ENCODE measurements at places on chromosomes 7 and 10.

DNA sequence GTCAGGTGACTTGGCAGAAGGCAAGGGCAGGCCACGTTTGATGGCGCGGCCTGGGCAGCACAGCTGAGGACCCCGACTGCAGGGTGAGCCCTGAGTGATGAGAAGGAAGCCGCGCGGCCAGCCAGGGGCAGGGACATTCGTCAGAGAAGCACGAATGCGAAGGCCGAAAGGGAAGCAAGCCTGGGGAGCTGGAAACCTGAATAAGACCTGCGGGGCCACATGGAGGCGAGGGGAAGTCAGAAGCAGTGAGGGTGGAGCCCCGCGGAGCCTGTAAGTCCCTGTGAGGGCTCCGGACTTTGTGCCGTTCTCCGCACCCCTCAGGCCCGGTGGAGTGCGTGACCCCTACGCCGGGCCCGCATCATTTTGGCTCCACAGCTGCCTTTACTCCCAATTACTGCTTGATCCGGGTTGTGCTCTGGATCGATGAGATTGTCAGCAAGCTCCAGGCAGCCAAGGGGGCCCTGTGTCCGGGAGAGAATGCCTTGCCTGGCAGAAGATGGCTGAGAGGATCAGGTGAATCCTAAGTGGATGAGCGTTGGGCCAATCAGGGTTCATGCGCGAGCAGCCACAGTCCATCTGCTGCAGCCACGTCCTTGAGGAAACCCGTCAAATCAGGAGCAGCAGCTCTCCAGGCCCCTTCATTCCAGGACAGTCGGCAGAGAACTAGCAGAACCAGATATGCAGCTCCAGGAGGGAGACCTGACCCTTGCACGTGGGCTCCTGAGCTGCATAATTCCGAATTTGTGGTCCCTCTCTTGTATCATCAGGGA is 293.3 kb upstream of the SHH start:
- no peak for DNase-seq
- no peaks in the 10 kb centered on the region for H3K4me1 ChIP-seq
- H3K27ac ChIP-seq, result no peak overlapping the region
- peaks cover 7% of the 10 kb centered on the region for H3K27me3 ChIP-seq
- H3K36me3 ChIP-seq, result no peaks in the 10 kb centered on the region

GRCh38 chr10:44618910-44619309 is 234.0 kb upstream of the CXCL12 start:
- no peak overlapping the region for H3K4me3 ChIP-seq
- H3K27me3 ChIP-seq, result no peaks in the 10 kb centered on the region
- H3K36me3 ChIP-seq, result no peaks in the 10 kb centered on the region

- no peaks in the 10 kb centered on the region for H3K4me1 ChIP-seq
- no peak for DNase-seq
- no peak overlapping the region for H3K27ac ChIP-seq
- no peak overlapping the region for H3K4me3 ChIP-seq
These were observed 440.6 kb upstream of the LRRN3 start for GRCh38 chr7:110650328-110650727.

DNA sequence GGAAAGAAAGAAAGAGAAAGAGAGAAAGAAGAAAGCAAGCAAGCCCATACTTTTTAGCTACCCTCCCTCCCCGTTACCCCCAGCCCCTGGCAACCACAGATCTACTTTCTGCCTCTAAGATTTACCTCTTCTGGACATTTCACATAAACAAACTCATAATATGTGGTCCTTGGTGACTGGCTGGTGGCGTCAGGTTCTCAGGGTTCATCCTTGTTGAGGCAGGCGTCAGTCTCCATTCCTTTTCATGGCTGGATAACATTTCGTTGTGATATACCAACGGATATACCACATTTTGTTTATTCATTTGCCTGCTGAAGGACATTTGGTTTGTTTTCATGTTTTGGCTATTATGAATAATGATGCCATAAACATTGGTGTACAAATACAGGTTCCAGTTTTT is 30.5 kb downstream of the CDH23 start:
- H3K4me1 ChIP-seq, result no peaks in the 10 kb centered on the region
- no peak for DNase-seq
- no peaks in the 10 kb centered on the region for H3K36me3 ChIP-seq
- peaks cover 22% of the 10 kb centered on the region for H3K27me3 ChIP-seq

DNA sequence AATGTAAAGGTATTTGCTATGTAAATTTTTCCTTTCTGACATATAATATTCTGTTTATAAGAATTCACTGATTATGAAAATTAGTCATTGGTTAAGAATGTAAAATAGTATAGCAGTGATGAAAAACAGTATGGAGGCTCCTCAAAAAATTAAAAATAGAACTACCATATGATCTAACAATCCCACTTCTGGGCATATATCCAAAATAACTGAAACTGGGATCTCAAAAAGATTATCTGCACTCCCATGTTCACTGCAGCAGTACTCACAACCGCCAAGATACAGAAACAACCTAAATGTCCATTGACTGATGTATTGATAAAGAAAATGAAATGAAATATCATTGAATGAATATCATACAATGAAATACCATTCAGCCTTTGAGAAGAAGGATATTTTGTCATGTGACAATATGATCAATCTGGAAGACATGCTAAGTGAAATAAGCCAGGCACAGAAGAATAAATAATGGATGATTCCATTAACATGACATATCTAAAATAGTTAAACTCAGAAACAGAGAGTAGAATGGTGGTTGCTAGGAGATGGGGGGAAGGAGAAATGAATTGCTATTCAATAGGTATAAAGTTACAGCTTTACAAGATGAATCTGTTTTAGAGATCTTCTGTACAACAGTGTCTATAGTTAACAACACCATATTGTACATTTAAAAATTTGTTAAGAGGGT is 14.0 kb downstream of the C10orf88 start:
- H3K27me3 ChIP-seq, result no peaks in the 10 kb centered on the region
- peaks cover 40% of the 10 kb centered on the region for H3K36me3 ChIP-seq
- H3K4me3 ChIP-seq, result no peak overlapping the region
- H3K27ac ChIP-seq, result no peak overlapping the region
- no peak for DNase-seq
- H3K4me1 ChIP-seq, result no peaks in the 10 kb centered on the region

DNA sequence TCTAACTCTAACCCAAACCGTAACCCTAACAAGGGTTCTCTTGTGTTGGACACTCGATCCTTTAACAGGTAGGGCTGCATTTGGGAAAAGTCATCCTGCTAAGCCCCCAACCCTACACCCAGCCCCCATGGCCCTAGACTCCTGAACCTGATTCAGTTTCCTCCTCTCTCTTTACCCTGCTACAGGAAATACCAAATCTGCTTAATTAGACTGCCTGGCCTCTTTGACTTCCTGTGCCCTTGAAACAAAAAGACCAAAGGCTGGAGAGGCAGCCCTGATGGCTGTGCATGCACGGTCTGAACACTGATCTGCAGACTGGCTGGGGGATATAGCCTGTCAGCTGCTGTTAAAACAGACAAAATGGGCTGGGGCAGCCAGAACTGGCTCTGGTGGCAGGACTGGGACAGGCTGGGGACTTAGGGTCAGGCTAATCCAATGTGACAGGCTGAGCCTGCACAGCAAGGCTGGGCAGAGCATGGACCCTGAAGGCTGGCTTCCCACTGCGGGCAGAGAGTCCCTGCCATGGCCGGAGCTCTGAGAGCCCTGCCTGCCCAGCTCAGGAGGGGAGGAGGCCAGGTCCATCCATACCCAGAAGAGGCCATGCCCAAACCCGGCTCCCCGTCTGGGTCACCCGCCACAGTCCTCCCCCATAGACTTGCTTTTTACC is 51.0 kb upstream of the MSMB start:
- peaks cover 4% of the 10 kb centered on the region for H3K36me3 ChIP-seq
- peak; percentile 50 for DNase-seq
- no peak overlapping the region for H3K27ac ChIP-seq
- no peaks in the 10 kb centered on the region for H3K27me3 ChIP-seq

GRCh38 chr7:94276795-94277194 is 117.9 kb upstream of the COL1A2 start:
- no peak overlapping the region for H3K27ac ChIP-seq
- H3K4me1 ChIP-seq, result no peaks in the 10 kb centered on the region
- no peak for DNase-seq
- no peaks in the 10 kb centered on the region for H3K36me3 ChIP-seq
- H3K4me3 ChIP-seq, result no peak overlapping the region

- H3K27ac ChIP-seq, result no peak overlapping the region
- no peak overlapping the region for H3K4me3 ChIP-seq
- no peak for DNase-seq
- no peaks in the 10 kb centered on the region for H3K4me1 ChIP-seq
- H3K36me3 ChIP-seq, result no peaks in the 10 kb centered on the region
These were observed 20.6 kb upstream of the VPS41 start for GRCh38 chr7:38929460-38930171.

GRCh38 chr7:92685136-92686042 is 95.2 kb upstream of the FAM133B start:
- H3K27ac ChIP-seq, result peak overlapping the region; percentile 93
- H3K27me3 ChIP-seq, result no peaks in the 10 kb centered on the region
- peaks cover 82% of the 10 kb centered on the region for H3K36me3 ChIP-seq
- peak; percentile 87 for DNase-seq
- H3K4me1 ChIP-seq, result peaks cover 97% of the 10 kb centered on the region

DNA sequence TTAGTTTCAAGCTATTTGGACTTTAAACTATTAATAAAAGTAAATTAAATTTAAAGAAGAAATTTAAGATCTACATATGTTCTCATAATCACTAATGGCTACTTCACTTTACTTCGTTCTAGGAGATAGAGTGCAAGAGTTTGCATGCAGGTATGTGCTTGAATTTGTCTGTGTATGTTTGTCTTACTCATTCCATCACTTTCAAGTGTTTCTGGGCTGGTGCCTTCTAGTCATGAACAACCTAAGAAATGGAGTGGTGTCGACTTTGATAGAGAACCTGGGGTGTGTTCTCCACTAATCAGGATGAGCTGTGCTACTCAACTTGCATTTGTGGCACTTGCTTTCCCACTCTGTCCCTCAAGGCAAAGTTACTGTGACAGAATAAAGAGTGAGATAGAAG is 169.9 kb downstream of the KCND2 start:
- H3K4me3 ChIP-seq, result no peak overlapping the region
- H3K4me1 ChIP-seq, result no peaks in the 10 kb centered on the region
- no peak for DNase-seq

- DNase-seq, result no peak
- H3K27me3 ChIP-seq, result no peaks in the 10 kb centered on the region
- no peaks in the 10 kb centered on the region for H3K36me3 ChIP-seq
- no peaks in the 10 kb centered on the region for H3K4me1 ChIP-seq
- H3K4me3 ChIP-seq, result no peak overlapping the region
These were observed 812.2 kb downstream of the GRM8 start for GRCh38 chr7:126440542-126440941.

All from activated naive CD4-positive, alpha-beta T cell treated with anti-CD3 and anti-CD28 coated beads, Interleukin-2, amount 10 ng/mL, durations not matched to agents 7 days and 5 days (primary cell).